ENCODE measurements at places on chromosomes 12 and 14.

DNA sequence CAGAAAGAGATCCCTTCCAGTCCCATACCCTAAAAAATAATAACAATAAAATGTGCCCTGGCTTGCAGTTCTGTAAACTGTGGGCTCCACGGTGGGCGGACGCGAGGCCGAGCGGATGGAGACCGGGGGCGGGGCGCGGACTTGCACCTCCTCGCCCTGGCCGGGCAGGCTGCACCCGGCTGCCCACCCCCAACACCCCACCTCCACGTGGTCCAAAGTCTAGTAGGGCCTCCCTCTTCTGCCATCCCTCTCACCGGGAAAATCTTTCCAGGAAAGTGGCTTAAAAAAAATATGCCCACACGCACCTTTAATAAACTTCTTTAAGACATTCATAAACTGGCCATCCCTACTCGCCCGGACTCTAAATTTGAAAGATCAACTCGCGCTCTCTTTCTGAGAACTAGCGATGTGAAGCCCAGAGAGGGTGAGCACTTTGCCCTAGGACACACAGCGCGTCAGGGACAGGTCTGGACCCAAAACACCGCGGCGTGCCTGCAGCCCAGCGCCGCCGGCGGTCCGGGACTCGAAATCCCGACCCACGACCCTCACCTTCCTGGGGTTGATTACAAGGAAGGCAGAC lies 1.9 kb upstream of the BCL11B start:
- DNase-seq = no peak

DNA sequence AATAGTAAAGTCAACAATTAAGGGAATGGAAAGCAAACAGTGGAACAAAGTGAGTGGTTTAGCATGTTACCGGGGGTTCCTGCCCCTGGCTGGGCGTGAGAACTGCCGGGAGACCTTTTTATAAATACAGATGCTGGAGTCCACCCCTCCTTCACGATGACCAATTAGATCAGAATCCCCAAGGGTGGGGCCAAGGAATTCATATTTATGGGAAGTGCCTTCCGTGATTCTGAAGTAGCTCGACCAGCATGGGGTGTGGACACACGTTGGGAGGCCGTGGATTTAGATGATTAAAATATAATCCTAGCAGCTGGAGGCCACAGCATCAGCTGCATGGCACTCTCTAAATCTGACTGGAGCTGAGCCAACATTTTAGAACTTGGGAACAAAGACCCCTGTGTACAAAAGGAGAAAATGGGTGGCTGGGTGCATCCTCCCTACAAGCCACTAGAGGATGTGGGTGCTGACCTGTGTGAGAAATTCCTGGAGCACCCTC lies 87.9 kb downstream of the SRRM4 start:
- no peak for DNase-seq

DNA sequence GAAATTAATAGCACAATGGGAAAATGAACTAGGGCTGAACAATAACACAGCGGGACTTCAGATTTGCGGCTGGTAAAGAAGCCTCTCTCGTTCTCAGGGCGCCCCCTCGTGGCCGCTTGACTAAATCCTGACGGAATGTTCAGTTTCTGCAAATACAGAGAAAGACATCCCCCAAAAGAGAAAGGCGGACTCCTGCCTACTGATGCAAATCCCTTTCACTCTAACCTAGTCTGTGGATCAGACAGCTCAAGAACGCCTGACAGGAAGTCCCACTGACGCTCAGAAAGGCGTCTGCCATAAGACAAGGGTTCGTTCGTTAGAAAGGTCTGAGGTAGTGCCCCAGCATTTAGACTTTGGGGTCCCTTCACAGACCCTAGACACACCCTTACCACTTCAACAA lies 2.5 kb downstream of the NUAK1 start:
- no peak for DNase-seq

GRCh38 chr12:49838973-49839633 lies 3.8 kb downstream of the BCDIN3D start:
- no peak for DNase-seq

GRCh38 chr14:56949828-56950227 lies 139.5 kb upstream of the OTX2 start:
- no peak for DNase-seq
